Spleen (tissue), 13 donors: ENCODE measurements at places on chromosomes 3 and 15.

GRCh38 chr15:88745696-88746095, 57.5 kb upstream of the ACAN start:
- DNase-seq = no peak

DNA sequence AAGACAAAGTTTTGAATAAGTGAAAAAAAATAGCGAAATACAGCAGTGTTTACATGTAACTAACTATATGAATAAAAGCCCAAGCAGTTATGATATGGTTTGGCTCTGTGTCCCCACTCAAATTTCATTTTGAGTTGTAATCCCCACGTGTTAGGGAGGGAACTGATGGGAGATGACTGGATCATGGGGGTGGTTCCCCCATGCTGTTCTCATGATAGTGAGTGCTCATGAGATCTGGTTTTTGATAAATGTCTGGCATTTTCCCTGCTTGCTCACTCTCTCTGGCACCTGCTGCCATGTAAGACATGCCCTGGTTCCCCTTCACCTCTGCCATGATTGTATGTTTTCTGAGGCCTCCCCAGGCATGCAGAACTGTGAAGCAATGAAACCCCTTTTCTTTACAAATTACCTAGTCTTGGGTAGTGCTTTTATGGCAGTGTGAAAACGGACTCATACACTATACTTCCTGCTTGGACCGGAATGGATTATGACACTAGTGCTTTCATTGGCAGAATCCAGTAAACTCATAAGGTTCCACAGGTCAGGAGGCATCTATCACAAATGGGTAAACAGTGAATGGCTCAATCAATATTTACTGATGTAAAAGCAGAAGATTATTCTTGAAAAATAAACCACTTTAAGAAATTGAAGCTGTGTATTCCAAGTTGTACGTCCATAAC, 192.1 kb downstream of the CBLB start:
- no peak for DNase-seq

DNA sequence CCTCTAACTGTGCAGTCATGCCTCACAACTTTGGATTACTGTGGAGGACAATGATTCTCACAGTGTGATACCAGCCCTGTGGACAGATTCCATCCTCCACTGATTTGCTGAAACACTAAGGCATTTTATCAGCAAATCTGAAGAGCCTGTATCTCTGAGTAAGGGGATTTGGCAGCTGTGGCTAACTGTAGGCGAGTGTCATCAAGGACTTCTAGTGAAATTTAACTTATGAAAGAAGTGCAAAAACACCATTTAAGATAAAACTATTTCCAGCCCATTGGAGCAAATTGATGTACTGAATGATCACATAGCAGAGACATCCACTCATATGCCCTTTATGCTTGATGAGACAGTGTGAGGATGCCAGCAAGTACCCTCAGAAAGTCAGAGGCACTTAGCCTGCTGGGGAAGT, 13.9 kb upstream of the TMPRSS7 start:
- DNase-seq = no peak

DNA sequence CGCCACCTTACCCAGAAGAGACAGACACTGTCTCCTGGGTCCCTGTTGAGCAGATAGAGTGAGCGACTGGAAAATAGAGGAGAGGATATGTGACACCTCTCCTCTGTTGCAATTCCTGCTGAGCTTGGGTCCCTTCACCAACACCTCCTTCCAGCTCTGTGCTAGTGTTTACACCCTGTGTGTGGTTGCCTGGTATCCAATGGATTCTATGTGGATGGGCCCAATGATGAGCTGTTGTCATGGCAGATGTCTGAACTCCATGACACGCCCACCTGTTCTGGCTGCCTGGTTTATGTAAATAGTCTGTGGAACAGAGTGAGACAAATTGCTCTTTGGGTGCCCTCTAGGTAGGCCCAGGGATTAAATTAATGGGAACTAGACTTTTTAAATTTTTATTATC, 23.7 kb downstream of the RBM5 start:
- no peak for DNase-seq

GRCh38 chr3:39707314-39707909, 102.0 kb upstream of the MYRIP start:
- DNase-seq = no peak

- no peak for DNase-seq
These were observed 758.3 kb upstream of the ARPP21 start for GRCh38 chr3:34881026-34881425.

- DNase-seq = no peak
These were observed 8.4 kb downstream of the TBC1D21 start for GRCh38 chr15:73881579-73882320.

GRCh38 chr15:56047354-56047753, 53.9 kb upstream of the NEDD4 start:
- no peak for DNase-seq

GRCh38 chr15:69940441-69941300, 157.0 kb downstream of the TLE3 start:
- no peak for DNase-seq

GRCh38 chr3:40980467-40980866, 218.8 kb upstream of the CTNNB1 start:
- DNase-seq = no peak

- DNase-seq = peak; percentile 23
These were observed 173.8 kb upstream of the TLE3 start for GRCh38 chr15:70271422-70272088.

DNA sequence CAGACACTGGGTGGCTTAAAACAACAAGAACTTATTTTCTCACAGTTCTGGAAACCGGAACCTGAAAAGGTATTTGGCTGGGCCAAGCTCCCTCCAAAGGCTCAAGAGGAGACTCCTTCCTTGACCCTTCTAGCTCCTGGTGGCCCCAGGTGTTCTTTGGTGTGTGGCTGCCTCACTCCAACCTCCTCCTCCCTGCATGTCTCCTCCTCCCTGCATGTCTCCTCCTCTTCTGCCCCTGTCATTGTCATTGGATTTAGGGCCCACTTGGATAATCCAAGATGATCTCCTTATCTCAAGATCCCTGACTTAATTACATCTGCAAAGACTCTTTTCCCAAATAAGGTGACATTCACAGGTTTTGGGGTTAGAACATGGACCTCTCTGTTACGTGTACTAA, 69.8 kb upstream of the MFGE8 start:
- DNase-seq = no peak

DNA sequence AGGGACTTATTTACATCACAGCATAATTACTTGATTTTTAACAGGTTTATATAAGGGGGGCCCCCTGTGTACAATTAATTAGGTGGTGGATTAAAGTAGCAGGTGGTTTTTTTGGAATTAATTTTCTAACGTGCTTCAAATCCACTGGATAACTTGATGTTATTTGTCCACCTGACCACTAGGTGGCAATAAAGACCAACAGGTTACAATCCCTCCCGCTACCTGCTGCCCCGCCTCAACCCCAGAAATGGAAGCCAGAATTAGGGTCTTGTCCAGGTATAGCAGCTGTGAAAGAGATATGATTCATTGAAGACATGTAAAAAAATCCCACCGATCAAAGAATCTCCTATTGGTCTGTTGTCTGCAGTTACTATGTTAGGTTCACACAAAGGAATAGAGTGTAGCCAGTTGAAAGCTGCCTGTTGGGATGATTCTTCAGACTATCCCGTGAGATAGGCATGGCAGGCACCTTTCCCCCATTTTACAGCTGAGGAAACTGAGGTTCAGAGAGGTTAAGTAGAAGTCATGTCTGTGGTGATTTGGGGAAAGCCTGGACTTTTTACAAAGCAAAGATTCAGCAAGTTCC, 44.0 kb downstream of the MFSD1 start:
- DNase-seq = no peak

- DNase-seq = no peak
These were observed 22.6 kb downstream of the PDZRN3 start for GRCh38 chr3:73602170-73602569.

DNA sequence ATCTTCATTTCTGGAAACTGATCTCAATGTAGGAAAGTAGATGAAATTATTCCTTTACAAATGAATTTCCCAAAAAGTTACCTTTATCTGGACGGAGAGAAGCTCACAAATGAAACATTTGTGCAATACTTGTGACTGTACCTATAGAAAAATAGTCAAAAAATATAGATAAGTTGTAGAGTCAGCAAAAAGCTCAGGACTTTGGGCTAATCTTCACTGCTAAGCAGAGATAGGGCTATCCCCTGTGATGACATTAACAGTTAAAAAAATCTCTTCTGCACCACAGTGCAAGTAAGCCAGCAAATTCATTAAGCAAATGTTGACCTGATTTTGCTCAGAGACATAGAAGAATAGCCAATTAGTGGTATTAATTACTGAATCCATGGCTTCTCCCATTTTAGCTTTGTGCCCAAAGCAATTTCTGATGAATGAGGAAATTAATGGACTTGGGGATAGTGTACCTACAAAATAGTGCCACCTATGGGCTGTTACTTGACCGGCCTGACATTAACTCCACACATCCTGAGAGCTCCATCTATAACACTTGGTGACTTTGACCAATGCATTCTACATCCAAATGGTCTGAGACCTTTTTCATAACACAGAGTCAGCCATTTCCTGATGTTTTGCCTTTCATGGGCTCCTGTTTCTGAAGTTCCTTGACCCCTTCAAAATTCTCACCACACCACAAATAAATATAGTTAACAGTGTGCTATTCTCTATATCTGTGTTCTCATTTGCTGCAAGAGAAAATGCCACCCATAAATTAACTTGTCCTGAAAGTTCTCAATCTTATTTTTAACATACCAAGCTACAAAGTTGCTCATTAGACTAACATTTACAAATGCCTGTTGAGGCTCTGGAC, 105.0 kb downstream of the SSR3 start:
- no peak for DNase-seq

DNA sequence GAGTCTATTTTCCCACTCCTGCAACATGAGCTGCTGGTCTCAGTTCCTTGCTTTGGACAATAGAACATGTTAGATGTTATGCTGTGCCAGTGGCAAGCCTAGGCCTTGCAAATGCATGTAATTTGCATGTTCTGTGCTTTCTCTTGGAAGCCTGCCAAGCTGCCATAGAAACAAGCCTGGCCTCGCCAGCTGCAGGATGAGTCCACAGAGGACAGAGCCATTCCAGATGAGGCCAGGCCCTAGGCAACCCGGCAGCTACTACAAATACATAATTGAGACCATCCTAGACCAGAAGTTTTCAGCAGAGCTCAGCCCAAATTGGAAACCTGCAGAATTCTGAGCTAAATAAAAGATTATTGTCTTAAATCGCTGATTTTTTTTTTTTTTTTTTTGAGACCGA, 39.6 kb downstream of the TRIM69 start:
- no peak for DNase-seq

GRCh38 chr15:70083418-70083817, 14.3 kb downstream of the TLE3 start:
- DNase-seq = no peak

- DNase-seq = no peak
These were observed 964.9 kb upstream of the NR2F2 start for GRCh38 chr15:95365511-95366107.

- DNase-seq = no peak
These were observed 14.8 kb downstream of the GPR87 start for GRCh38 chr3:151301787-151302186.

- DNase-seq = no peak
These were observed 109.0 kb downstream of the CGGBP1 start for GRCh38 chr3:87949879-87950208.

DNA sequence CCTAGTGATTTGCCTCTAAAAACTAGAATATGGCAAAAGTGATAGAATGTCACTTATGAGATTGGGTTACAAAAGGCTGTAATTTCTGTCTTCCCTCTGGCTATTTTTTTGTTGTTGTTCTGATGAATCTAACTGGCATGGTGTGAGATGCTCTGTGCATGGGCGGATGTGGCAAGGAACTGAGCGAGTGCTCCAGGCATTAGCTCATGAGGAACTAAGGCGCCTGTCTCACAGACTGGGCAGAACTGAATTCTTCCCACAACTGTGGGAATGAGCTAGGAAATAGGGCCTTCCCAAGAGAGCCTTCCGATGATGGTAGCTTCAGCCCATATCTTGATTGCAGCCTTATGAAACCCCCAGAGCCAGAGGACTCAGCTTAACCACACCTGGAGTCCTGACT, 222.5 kb downstream of the NR2F2 start:
- DNase-seq = no peak

GRCh38 chr15:101188637-101189408, 63.0 kb downstream of the CHSY1 start:
- no peak for DNase-seq

DNA sequence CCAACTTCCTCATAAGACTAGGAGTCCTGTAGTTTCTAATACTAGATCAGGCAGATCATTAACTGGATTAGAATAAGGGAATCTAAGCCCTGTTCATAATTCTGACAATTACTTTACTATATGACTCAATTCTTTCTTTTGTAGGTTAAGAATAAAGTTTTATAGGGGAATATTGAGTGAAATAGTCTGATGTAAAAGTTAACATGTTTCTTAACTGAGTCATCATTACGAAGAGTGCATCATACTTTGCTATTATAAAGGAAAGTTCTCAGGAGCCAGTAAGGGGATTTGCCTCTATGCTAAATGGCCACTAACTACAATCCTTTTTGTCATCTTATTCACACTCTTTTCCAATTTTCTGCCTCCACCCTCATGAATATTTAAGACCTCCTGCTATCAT, 63.1 kb downstream of the POLQ start:
- no peak for DNase-seq

DNA sequence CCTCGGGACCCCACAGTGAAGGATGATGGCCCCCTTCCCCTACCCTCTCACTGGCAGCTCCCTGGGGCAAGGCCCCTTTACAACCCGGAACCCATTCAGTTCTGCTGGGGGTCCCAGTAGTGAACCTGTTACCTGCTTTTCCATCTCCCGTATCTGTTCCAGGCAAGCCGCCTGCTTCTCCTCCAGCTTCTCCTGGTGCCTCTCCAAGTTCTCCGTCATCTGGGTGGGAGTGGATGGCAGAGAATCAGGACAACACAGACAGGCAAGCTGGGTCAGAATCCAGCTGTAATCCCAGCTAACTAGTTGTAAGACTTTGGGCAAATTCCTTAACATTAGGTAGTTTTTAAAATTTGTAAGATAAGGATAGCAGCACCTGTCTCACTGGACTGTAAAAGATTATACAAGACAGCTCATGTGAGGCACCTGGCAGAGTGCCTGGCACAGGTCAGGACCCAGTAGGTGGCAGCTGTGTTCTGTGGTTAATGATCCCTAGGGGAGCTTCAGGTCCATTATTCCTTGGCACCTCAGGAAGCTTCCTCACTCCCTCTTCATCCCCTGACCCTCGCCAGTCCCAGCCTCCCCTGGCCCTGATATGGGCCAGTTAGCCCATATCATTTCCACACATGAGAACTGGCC, 6.4 kb upstream of the ANKRD63 start:
- DNase-seq = no peak

GRCh38 chr15:38424101-38424552, 29.8 kb upstream of the FAM98B start:
- no peak for DNase-seq

DNA sequence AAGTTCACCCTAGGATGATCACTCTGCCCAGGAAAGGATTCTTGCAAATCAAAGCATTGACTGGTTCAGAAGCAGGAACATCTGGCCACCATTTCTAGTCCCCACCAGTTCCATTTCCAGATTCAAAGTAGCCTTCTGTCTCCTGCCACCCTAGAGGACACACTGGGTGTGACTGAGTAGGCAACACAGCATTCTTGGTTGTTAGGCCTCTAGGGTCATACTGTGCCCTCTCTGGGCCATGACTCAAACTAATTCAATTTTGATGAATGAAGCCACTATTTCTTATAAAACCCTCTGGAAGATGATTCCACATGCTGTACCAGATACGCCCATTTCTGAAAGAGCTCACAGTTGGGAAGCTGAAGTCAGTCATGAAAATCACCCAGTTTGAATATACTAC, 69.7 kb downstream of the WDR76 start:
- no peak for DNase-seq
